ENCODE measurements at places on chromosomes 11 and 22.

DNA sequence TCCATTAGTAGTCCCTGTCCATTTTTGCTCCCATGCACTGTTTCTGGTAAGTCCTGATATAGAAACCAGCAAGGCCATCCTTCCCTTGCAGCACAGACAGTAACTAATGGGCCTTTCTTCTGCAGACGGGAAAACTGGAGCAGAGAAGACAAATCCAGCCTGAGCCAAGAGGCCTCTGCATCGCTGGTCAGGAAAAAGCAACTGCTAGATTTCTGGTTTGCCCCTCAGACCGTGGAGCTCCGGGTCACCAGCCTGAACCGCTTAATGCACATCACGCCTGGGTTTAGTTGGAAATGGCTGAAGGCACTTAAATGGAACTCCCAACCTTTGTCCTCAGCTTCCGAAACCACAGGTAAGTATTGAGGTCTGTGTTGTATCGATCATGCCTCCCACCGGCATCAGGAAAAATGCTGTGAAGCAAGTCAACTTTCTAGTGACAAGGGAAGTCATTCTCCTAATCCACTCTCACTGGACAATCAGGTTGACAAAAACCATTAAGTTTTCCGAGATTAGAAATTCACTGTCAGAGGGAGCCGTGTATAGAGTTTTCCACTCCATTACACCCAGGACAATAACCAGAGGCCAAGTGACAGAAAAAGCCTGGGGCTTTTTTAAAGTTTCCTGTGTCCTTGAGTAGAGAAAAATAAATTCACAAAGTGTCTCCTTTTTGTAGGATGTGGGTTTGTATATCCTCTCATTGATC lies 14.8 kb upstream of the LMO2 start:
- no peak for DNase-seq

- DNase-seq = no peak
Observed at GRCh38 chr11:99019696-99020095, 1.1 kb upstream of the CNTN5 start.

- no peak for DNase-seq
Observed at GRCh38 chr11:121435551-121436511, 16.3 kb upstream of the SORL1 start.

DNA sequence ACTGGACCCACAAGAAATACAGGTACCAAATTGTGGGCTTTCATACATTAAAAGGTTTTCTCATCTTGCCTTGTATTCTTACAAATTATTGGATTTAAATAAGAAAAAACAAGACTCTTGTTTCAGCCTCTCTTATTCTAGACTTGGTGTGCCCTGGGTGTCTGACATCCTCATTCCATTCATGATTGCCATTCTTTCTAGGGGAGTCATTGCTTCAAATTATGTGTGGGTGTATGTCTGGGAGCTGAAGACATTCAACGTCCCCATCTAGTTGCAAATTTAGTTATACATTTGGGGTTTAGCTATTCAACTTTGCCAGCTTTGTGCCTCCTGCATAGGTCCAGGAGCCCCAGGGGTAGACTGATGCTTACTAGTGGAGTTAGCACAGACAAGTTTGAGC lies 18.1 kb downstream of the MAML2 start:
- DNase-seq = no peak

DNA sequence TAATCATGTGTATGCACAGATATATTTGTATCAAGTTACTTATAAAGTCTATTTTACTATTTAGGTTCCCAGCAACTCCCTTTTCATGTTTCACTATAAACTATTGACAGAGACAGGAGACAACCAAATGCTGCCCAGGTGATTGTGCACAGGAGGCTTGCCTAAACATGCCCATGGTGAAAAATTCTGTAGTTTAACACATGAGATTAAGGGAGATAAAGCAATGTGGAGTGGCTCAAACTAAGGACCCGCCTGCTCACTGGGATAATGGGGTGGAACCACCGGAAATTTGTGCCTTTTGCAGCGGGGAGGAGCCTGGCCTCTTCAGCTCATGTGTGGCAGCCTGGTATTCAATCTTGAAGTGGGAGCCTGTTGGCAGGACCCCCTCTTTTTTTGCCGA lies 459.5 kb upstream of the CNTN5 start:
- DNase-seq = no peak

DNA sequence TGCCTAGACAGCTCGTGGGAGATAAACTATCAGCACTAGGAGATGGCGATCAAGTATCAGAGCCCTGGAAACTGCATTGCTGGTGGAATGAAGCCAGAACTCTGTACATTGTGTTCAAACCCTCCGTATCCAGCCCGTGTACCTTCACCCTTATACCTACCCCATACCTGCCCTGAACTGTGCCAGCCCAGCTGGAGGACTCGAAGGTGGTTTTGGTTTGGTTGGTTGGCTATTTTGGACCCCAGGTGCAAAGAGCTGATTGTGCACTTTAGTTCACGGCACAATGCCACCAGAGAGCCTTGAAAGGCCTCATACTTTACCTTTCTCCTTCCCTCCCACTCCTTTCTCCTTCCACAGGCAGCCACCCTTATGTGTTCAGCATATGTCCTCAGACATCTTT lies 16.0 kb downstream of the FAM83F start:
- no peak for DNase-seq

DNA sequence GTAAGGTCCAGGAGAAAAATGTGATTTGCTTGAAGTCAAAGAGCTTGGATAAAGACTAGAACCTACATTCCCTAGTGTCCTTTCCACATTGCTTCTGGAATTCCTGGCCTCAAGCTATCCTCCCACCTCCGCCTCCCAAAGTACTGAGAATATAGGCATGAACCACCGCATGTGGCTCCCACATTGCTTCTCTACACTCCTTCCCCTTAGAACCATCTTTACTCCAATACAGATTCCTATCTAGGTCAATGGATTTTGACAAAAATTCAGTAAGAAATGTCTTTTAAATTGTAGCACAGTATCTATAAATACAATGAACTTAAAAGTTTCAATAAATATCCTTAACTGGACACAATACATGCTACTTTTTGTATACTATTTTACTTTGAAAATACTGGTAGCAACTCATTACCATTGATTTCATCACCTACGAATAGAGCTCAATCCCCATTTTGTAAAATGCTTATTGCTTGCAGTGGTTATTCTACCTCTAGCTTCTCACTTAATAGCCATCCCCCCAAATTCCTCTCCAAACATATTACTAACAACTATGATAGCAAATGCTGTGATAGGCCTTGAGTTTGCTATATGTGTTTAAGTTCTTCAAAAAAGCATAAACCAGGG lies 53.4 kb downstream of the GAB2 start:
- no peak for DNase-seq

DNA sequence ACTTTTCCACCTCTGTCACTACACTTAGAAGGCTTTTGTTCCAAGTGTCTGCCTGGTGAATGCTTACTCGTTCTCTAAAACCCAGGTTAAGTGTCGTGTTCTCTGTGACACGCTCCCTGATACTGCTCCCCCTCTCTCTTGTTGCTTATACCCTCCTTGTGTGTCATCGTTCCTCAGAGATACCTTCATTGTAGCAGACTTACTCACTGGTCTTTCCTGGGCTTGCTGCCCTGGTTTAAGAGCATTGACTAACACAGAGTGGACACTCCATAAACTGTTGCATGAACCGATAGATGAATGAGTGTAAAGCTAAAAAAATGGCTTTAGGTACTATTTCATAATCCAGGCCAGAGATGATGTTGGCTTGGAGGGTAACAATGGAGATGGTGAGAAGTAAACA lies 171.3 kb downstream of the GRIK4 start:
- DNase-seq = no peak

DNA sequence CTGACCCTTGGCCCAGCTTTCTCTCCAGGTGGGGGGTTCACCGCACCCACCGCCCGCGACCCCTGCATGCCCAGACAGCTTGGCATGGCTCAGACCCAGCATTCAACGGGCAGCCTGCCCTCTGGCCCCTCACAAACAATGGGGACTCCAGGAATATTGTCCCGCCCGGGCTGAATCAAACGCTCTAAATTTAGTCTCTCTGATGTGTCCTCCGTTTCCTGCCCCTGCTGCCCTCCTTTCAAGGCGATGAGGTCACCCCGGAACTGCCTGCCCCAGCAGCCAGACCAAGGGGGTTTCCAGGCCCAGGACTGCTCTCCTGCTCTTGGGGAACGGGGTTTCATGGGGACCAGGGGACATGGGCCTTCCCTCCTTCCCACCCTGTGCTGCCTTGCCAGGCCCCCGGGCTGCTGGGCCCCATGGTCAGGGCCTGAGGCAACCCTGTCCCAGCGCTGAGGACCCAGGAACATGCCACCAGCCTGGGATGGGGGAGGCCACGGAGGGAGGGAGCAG lies 10.1 kb upstream of the PDGFB start:
- DNase-seq = no peak

GRCh38 chr11:103450241-103450640 lies 341.0 kb downstream of the DYNC2H1 start:
- no peak for DNase-seq

DNA sequence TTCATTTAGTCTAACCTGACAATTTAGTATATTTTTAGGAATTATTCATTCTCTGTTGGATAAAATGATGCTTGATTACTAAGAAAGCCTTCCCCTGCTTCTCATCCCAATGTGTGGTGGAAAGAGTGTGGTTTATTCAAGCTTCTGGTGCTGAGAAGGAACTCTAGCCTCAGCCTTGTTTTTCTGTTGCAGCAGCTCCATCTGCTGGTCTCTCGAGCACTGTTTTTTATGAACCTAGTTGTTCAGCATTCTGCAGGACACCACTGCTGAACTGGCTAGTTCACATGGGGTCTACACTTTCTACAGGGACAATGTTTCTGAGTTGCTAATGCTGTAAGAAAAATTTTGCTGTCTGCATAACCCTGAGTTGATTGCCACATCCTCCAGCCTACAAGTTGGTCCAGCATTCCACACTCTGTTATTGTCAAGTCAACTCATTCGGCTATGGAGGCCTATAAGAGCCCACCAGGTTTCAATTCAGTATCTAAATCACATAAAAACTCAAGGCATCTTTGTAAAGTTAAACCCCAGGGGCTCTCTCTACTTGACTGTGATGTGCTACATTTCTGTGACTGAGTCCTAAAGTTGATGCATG lies 14.3 kb downstream of the OR2AG2 start:
- peak; percentile 69 for DNase-seq

DNA sequence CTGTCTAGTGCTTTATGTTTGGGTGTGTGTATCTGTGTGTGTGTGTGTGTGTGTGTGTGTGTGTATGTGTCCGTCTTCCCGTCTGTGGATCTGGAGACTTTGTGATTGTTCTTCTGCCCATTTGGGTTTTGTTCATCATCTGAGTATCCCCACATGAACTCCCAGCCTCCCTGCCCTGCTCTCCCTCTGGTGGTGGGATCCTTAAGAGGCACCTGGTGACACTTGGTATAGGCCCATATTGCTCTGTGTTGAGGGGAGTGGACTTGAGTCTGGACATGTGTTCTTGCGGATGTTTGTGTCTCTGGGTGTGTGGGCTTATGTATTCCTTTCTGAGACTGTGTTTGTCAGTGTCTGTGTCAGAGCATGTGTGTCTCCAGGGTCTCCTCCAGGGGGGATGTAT lies 15.3 kb downstream of the RCOR2 start:
- DNase-seq = peak; percentile 29

DNA sequence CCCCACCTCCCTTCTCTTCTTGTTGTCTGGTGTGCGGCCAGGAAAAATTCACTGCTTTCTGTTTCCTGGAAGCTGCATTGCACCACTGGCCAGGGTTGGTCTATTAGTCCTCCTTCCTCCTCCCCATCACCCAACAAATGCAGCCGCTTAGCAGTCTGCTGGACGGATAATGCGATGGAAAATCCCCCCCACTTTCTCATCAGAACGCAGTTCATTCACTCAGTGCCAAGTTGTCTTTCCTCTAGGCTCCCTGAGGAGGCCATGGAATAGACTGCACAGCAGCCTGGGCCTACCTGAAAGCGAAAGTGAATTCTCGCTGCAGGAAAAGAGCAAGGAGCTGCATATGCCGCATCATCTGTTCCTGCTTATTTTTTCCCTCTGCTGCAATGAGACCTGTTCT lies 513.6 kb downstream of the METTL15 start:
- no peak for DNase-seq

DNA sequence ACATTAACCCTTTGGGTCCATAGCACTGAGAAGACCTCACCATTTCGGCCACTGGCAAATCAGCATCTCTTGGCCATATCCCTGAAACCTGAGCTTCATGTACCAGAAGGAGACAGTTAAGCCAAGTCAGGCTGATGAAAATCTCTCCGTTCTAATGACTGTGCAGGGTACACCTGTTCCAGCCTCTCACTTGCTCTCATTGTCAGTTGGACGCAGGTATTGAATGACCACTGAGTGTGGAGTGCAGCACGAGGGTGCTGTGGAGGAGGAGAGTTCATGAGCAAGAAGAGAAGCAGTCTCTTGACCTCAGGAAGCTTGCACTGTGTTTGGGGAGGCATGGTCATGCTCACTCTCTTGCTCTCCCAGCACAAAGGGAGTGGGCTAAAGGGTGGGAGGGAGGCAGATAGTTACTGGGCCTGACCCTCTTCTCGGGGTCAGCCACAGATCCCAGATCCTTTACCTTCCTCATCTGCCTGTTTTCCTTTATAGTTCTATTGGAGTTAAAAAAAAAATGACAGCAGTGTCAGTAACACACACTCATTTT lies 65.2 kb downstream of the ZBTB16 start:
- DNase-seq = no peak
